CD4-positive, alpha-beta T cell treated with Interferon gamma for 1 hour (primary cell): ENCODE measurements at places on chromosomes 16 and 17.

GRCh38 chr16:86955136-86955855 lies 361.9 kb downstream of the C16orf95 start:
- no peak for DNase-seq

DNA sequence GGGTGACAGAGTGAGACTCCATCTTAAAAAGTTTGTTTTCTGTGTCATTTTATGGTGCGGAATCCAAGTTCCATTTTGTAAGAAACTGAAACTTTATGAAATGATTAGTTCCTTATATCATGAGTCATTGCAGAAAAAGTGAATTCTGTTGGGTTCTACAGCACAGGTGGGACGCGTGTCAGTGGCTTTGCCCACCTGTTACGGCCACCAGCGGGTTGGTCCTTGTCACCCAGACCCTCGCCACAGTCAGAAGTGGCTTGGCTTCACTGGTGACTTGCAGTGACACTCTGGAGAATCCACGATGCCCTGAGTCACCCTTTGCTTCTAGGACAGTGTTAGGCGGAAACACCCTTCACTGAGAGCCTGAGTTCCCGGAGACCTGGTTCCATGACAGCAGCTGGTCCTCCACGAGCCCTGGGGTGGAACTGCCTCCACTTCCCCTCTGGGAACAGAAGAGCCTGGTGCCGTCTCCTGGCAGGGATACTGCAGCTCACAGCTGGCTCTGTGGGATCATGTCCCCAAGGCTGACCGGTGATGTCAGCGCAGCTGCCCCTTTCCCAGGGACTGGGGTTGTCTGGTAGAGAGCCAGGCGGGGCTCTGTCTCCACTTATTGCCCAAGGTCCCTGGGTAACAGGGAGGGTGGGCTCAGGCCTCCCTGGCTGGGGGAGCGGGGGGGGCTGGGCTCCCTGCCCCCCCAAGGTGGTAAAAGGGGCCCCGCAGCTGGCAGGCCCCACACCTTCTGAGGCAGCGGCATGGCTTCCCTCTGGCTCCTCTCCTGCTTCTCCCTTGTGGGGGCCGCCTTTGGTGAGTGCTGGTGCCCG lies at the start of gene CTRB1:
Gene CTRB1, plus strand, starts transcription at position 733 of the 821 bp plus-strand sequence. Its CDS starts 20 bp downstream, at position 753.
- no peak for DNase-seq

DNA sequence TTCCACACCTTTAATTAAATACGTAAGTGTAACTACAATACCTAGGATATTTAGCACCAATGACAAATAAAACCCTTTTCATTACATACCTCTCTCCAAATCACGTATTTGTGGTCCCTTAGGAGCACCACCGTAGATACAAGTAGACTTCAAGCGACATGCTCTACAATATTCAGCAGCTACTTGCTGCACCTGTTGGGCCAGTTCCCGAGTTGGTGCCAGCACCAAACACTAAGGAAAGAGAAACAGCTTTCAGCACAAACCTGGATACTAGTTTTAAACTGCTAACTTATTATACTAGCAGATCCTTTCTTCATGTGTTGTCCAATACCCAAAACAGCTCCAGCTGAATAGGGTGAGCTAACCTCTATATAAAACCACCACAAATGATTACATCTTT lies 2.7 kb downstream of the DDX5 start:
- DNase-seq, result no peak

- DNase-seq, result no peak
Measured at GRCh38 chr17:55291114-55291507, 26.4 kb downstream of the HLF start.

GRCh38 chr16:85829751-85830445 lies 30.4 kb downstream of the COX4I1 start:
- peak; percentile 25 for DNase-seq

GRCh38 chr17:82399601-82400101 lies 18.5 kb upstream of the HEXD start:
- DNase-seq, result no peak

GRCh38 chr16:53220585-53220984 lies 165.8 kb downstream of the CHD9 start:
- no peak for DNase-seq

GRCh38 chr17:29004081-29004692 lies 1.6 kb downstream of the SEZ6 start:
- DNase-seq, result no peak

DNA sequence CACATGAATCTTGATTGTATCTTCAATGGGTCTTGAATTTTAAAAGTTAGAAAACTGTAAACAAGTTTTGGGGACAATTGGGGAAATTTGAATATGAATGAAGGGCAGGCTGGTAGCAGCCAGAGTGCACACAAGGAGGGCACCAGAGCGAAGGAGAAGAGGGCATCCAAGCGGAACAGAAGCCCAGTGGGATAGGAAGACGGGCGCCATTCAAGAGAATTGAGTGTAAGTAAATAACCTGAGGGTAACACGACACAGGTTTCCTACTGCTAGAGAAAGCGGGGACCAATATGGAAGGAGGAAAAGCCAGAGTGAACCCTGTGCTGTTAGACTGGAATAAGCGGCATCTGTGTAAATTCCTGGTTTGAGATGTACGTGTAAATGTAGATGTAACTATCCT lies 115.1 kb upstream of the CCL2 start:
- no peak for DNase-seq

DNA sequence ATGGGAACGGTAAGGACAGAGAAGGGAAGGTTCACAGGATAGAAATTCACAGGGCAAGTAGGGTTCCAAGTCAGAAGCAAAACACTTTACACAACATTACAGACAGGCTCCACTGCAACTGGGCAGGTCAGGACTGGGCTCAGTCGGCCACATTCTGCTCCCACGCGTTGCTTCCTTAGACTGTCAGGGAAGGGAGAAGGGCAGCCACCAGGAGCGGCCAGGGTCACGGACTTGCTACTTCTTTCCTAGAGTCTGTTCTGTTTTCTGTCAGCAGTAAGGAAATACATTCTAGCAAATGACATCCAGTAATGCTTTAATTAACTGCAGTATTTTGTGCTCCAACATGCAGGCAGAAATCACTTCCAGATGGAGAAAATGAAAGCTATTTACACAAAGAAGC lies 160.3 kb upstream of the RPH3AL start:
- DNase-seq, result no peak

GRCh38 chr16:64864232-64864809 lies 257.5 kb downstream of the CDH11 start:
- no peak for DNase-seq

- DNase-seq, result no peak
Measured at GRCh38 chr17:33464669-33465280, 171.7 kb upstream of the ASIC2 start.

DNA sequence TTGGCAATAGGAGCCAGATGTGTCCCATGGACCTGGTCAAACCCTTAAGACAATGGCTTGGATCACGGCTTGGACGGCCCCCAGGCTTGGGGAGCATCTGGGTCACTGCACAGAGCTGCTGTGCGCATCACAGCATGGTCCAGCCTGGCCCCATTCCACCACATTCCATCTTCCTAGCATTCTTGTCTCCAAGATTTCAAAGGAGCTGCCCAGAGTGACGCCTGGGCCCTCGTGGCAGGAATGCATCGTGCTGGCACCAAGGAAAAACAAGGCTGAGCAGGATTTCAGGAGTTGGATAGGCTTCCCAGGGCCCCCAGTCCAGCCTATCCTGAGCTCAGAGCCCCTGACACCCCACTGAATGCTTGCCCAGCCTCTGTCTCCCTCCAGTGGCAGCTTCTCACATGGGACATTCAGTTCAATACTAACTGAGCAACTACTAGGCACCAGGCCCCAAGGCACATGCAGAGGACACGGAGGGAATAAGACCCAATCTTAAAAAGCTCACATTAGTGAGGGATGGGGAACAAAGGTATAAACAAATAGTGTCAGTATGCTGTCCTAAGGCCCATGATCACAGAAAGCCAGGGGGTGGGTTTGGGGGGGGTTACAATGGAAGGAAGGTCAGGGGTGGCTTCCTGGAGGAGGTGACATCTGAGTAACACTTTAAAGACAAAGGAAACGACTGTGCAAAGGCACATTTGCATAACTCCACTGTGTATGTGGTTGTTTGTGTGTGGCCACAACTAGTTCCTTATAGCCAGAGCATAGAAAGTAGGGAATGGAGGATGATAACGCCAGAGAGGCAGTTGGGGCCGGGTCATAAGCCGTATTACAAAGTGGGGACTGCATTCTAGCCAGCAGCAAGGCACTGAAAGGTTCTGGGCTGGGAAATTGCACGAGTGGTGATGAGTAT lies 34.1 kb downstream of the TK2 start:
- peak; percentile 43 for DNase-seq

- no peak for DNase-seq
Measured at GRCh38 chr16:60060731-60061130, 1326.6 kb upstream of the GOT2 start.

- no peak for DNase-seq
Measured at GRCh38 chr16:56266641-56267607, 75.6 kb downstream of the GNAO1 start.

- no peak for DNase-seq
Measured at GRCh38 chr17:3802461-3803307, 1.7 kb upstream of the ITGAE start.

DNA sequence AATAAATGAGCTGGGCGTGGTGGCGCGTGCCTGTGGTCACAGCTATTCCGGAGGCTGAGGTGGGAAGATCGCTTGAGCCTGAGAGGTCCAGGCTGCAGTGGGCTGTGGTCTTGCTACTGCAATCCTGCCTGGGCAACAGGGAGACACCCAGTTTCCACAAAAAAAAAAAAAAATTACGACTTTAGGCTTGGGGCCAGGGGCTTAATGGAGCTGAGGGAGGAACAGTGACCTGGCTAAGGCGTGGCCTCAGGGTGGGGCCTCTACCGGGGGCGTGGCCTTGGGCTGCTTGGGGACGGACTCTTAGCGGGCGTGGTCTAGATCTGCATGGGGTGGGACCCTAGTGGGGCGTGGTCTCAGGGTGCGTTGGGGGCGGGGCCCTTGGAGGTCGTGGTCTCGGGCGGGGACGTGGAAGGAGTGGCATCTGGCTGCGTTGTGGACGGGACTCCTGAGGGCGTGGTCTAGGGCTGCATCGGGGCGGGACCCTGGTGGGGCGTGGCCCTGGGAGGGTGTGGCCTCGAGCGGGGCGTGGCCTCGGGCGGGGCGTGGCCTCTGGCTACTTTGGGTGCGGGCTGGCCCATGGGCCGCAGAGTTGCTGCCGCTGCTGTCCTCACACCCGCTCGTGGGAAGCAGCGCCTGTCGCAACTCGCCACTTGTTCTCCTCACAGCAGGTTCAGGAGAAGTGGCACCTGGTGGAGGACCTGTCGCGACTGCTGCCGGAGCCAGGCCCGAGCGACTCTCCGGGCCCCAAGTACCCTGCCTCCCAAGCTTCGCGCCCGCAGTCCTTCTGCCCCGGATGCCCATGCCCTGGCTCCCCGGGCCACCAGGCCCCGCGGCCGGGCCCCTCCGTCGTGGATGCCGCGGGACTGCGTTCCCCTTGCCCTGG lies 5.8 kb upstream of the C17orf99 start:
- DNase-seq, result peak; percentile 96
